ENCODE measurements at places on chromosomes 16 and 17.

- DNase-seq: no peak
These were observed 22.1 kb downstream of the COX10 start for GRCh38 chr17:14091367-14091766.

- DNase-seq: no peak
These were observed 36.5 kb downstream of the TRARG1 start for GRCh38 chr17:1315891-1316403.

GRCh38 chr17:48439110-48439850 is 9.3 kb upstream of the SKAP1 start:
- DNase-seq: no peak

DNA sequence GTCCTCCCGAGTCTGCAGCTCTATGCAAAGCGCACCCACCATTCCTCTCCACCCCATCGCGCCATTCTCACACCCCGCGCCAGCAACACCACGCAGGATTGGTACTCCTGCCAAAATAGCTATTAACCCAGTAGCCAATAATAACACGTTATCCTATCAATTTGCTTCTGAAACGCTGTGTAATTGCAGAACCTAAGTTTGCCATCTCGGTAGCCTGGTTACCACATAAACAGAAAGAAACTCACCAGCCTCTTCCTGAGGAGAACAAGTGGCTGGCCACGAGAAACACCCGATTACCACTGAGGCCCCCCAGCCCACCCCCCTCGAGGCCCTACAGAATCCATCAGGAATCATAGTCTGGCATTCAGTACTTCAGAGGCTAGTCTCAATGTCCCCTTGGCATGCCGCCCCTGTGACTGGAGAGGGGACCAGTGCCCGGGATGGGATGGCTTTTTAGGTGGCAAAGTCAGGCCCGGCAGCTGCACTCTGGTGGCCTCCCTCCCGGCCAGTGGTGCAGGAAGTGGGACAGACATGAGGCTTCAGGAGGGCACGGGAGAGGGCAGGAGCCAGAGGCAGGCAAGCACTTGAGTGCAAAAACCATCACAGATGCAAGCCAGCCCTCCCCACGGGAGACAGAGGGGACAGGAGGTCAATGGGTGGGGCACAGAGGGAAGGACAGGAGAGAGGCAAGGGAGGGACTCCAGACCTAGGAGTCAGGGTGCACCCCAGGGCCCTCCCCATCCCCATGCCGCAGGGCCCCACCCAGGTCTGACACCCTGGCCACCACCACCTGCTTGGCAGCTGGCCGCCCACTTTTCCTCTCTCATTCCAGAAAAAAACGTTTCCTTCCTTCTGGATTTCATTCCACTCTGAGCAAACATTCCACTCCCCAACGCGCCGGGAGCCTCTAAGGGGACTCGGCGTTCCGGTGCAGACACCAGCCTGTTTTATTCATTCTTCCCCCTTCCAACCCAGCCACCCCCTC is 192.5 kb downstream of the ZNF423 start:
- DNase-seq: no peak

DNA sequence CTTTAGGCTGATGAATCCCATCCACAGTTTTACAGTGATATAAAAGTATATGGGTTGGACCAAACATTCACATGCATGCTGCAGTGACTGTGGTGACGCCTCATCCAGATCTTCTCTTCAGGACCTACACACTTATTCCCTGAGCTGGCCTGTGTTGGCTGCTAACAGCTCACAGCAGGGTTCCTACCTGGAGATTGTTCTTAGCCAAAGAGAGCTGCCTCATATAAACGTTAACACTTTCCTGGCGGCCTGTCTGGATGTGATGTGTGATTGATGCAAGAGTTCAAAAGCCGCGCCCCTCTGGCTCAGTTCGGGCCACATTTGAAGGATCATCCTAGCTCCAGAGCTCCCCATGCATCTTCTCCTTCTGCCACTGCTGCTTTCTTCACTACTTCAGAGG is 93.0 kb upstream of the NETO2 start:
- no peak for DNase-seq

GRCh38 chr17:11932337-11932898 is 64.9 kb downstream of the ZNF18 start:
- DNase-seq: no peak

DNA sequence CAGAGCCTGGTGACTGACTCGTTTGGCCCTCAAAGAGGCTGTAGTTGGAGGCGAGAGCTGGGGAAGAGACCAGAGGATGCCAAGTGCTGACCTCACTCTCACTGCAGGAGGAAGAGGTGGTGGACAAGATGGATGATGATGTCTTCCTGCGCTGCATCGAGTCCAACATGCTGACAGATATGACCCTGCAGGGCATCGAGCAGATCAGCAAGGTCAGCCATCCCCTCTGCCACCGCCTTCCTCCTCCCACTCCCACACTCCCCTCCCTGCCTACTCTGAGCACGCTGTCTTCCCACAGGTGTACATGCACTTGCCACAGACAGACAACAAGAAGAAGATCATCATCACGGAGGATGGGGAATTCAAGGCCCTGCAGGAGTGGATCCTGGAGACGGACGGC is 26.9 kb downstream of the POLR2A start:
- DNase-seq: no peak

DNA sequence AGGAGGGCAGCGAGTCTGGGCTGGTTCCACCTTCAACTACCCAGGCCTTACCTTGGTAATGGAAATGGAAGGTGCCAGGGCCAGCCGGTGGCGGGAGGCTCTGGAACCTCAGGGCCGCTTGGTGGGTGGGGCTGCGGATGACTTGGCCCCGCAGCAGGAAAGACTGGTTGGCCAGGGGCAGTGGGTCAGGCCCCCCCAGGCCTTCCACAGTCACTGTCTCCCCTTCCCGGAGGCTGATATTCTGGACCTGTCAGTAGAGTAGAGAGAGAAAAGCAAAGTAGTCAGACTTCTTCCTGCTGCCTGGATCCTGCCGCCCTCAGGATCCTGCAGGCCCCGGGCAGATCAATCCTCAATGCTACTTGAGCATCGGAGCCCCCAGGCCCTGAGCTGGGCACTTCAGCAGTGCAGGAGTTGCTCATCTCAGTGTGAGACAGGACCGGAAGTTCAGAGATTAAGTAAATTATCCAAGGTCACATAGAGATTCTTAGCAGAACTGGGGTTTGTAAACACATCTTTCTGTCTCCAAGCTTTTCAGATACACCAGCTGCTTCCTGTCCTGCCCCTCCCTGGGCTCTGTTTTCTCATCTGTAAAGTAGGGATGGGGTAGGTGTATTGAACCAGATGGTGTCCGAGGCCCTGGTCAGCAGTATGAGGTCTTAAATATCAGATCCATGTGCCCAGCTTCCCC is 18.5 kb upstream of the PHF12 start:
- no peak for DNase-seq

GRCh38 chr16:11315510-11315909 is 29.7 kb upstream of the RMI2 start:
- DNase-seq: no peak

DNA sequence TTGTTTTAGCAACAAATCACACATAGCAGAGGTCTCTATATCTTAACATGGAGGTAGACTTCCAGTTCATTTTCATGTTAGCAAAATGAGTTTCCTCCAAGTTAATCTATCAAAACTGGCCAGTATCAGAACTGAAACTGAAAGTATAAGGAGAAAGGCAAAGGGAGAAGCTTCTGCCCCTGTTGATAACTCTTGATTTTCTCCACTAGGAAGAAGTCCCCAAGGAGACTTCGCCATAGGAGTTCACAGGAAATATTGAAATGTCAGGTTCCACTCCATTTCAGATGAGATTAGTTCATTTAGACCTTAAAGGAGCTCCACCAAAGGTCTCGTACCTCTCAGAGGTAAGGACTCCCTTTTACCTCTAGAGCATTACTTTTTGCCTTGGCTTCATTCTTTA is 1.2 kb upstream of the OGFOD3 start:
- DNase-seq: no peak

DNA sequence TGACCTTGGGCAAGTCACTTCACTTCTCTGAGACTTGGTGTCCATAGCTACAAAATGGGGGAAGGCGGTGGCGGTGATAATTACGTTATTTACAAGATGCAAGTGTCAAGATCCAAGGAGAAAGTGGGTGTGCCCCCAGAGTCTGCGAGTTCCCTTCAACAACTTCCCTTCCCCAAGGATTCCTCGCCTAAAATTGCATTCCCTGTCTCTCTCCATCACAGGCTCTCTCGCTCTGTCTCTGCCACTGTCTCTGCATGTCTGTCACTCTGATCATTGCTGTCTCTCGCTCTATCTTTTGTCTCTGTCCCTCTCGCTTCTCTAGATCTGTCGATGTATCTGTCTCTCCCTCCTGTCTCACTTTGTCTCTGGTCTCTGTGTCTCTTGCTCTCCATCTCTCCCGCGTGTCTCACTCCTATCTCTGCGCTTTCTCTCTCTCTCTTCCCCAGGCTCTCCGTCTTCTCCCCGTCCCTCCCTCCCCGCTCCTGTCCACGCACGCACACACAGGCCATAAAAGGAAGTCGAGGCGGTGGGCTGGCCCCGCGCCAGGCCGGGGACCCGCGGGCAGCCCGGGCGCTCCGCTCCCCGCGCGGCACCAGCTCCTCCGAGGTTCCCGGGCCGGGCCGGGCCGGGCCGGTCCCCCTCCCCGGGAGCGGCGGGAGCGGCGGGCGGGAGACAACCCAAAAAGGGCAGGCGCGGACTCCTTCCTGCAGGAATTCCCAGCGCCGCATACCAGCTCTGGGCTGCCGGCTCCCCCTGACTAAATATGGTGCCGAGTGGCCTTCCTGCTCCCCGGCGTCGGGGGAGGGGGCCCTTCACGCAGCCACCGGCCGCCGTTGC is 1.1 kb upstream of the MYH11 start:
- no peak for DNase-seq

GRCh38 chr17:72613806-72614292 is 478.6 kb downstream of the SLC39A11 start:
- no peak for DNase-seq

- DNase-seq: no peak
These were observed 16.7 kb upstream of the MYO18A start for GRCh38 chr17:29196769-29197515.

GRCh38 chr16:83830091-83830768 is 22.5 kb downstream of the HSBP1 start:
- no peak for DNase-seq

- no peak for DNase-seq
These were observed 3.1 kb upstream of the WFIKKN1 start for GRCh38 chr16:627454-628239.

GRCh38 chr17:47210105-47210504 is 957 bp downstream of the MYL4 start:
- DNase-seq: no peak

- no peak for DNase-seq
These were observed 1.3 kb upstream of the ZNF821 start for GRCh38 chr16:71885261-71885650.

DNA sequence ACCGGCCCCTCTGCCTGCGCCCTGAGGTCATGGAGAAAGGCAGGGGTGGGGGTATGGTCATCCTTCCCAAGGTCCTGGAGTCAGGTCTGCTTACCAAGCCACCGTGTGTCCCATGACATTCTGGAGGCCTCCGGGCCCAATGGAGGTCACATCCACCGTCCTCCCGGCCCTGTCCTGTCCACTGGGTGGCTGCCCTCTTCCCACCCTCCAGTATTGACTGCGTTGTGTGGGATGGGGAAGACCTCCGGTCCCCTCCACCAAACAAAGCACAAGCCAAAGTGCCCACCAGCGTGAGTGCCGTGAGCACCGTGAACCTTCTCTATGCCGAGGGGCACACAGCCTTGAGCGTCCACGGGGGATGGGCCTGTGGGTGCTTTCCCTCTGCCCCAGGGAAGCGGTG is 37.2 kb downstream of the LMF1 start:
- no peak for DNase-seq

DNA sequence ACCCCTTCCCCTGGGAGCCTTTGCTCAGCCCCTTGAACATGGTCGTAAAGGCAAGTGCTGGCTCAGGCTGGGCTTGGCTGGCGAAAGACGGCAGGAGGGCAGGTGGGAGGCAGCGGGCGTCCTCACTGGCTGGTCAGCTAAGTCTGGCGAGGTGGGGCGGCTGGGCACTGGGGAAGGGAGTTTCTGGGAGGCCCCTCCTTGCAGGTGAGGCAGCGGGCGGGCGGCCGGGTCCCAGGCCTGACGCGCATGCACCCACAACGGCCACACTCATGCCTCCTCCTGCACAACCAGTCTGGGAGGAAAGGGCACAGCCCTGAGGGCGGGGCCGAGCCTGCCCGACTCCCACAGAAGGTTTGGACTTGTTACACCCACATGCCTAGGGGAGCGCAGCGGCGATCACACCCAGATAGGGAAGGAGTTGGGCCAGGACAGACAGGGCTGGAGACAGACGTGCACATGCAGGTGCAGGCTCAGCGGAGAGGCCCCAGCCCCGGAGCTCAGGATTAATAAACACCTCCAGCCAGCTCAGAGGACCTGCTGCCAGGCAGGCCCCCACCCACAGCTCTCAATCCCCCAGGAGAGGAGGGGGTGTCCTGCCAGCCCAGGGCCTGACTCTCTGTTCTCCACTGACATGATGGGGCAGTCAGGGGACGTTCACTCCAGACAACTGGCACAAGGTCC is at the start of gene EVPL:
TSS of gene EVPL (minus strand) at position 148 of the 681 bp plus-strand sequence. CDS start at position 40, 108 bp downstream.
- no peak for DNase-seq

GRCh38 chr17:46000292-46000691 is 1.2 kb downstream of the STH start:
- DNase-seq: no peak

GRCh38 chr16:4096509-4096908 is 19.7 kb downstream of the ADCY9 start:
- DNase-seq: no peak

- DNase-seq: no peak
These were observed 94.9 kb downstream of the AXIN2 start for GRCh38 chr17:65466547-65466946.

DNA sequence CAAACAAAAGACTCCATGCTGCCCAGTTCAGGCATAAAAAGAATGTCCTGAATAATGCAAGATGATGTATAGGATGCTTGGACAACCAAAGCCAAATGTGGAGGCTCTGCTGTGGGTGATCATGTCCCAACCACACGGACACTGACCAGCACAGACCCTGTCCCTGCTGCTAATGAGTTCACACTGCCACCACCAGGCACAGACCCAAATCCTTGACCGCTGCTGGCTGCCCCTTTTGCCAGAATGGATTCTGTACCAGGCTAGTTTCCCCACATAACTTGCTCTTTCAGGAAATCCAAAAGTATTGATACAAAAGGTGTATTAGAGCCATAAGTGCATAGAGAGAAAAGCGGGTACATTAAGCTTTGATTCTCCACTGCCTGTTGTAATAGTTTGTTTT is 60.9 kb downstream of the XYLT1 start:
- DNase-seq: peak; percentile 5

DNA sequence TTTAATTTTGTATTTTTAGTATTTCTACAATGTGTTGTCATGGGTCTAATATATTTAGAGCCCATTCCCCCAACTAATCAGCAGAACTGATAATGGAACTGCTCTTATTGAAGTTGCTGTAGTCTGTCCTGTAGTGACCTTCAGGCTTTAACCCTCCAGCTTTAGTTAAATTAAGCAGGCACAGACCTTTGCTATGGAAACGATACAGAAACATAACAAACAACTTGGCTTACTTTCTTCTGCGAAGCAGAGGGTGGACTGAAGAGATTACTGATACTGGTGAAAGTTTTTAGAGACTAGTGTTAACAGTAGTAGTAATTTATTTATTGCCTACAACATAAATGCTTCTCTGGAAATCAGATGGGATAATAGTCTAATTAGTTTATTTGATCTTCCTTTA is 61.4 kb downstream of the NFATC3 start:
- no peak for DNase-seq

GRCh38 chr17:80892019-80892855 is 99.4 kb upstream of the CHMP6 start:
- no peak for DNase-seq

- peak; percentile 34 for DNase-seq
These were observed 58.8 kb downstream of the SMG6 start for GRCh38 chr17:2244545-2245525.

GRCh38 chr16:89918453-89919347 is at the start of gene MC1R:
Gene MC1R (plus strand): TSS chr16:89918862. CDS start chr16:89919259, 397 bp downstream.
- DNase-seq: no peak

Data from C1 segment of cervical spinal cord (tissue), 14 donors.